Sigmoid colon (tissue), 7 donors: ENCODE measurements at places on chromosomes 2 and 18. TPM values are rescaled to one million over a fixed set of nuclear protein-coding genes. Genes with fewer than 3 reads are reported as not detected.

Gene RABL2A
- 10.2 TPM for total RNA-seq

Gene IL1F10
- not detected for total RNA-seq

Gene CXCR4
- 5.0 TPM for total RNA-seq

Gene SP5
- 4.6 TPM for total RNA-seq

GRCh38 chr2:39483534-39483933 lies 46.4 kb upstream of the MAP4K3 start:
- DNase-seq: no peak
- H3K27ac ChIP-seq: no peak overlapping the region
- peaks cover 5% of the 10 kb centered on the region for H3K4me1 ChIP-seq
- H3K4me3 ChIP-seq: no peak overlapping the region
- no peaks in the 10 kb centered on the region for H3K27me3 ChIP-seq
